Neural crest cell (in vitro differentiated cells): ENCODE measurements at places on chromosomes 6 and 20.
A peak's percentile ranks its signal among the peaks of the same experiment; 100 is the strongest.

GRCh38 chr6:3894590-3895311, 45.6 kb downstream of the FAM50B start:
- H3K36me3 ChIP-seq, result no peaks in the 10 kb centered on the region
- H3K27me3 ChIP-seq, result no peaks in the 10 kb centered on the region
- no peak for DNase-seq
- no peak overlapping the region for H3K27ac ChIP-seq
- H3K4me1 ChIP-seq, result no peaks in the 10 kb centered on the region

- no peaks in the 10 kb centered on the region for H3K4me1 ChIP-seq
- no peak overlapping the region for H3K27ac ChIP-seq
- no peaks in the 10 kb centered on the region for H3K36me3 ChIP-seq
- no peak overlapping the region for H3K4me3 ChIP-seq
These were observed 53.2 kb downstream of the VSTM2L start for GRCh38 chr20:37956107-37956585.

GRCh38 chr20:19890445-19891051, 126.6 kb upstream of the NAA20 start:
- H3K27me3 ChIP-seq, result no peaks in the 10 kb centered on the region
- peaks cover 30% of the 10 kb centered on the region for H3K4me1 ChIP-seq
- no peak for DNase-seq
- no peak overlapping the region for H3K27ac ChIP-seq
- H3K36me3 ChIP-seq, result peaks cover 7% of the 10 kb centered on the region

- no peaks in the 10 kb centered on the region for H3K4me1 ChIP-seq
- no peaks in the 10 kb centered on the region for H3K36me3 ChIP-seq
- no peak overlapping the region for H3K27ac ChIP-seq
These were observed 17.9 kb upstream of the SIRPB1 start for GRCh38 chr20:1637755-1638154.

GRCh38 chr20:64210656-64211369, 44.7 kb upstream of the PCMTD2 start:
- H3K27ac ChIP-seq, result peak overlapping the region; percentile 90
- no peak for DNase-seq
- H3K36me3 ChIP-seq, result no peaks in the 10 kb centered on the region
- H3K27me3 ChIP-seq, result no peaks in the 10 kb centered on the region
- peaks cover 33% of the 10 kb centered on the region for H3K4me1 ChIP-seq

DNA sequence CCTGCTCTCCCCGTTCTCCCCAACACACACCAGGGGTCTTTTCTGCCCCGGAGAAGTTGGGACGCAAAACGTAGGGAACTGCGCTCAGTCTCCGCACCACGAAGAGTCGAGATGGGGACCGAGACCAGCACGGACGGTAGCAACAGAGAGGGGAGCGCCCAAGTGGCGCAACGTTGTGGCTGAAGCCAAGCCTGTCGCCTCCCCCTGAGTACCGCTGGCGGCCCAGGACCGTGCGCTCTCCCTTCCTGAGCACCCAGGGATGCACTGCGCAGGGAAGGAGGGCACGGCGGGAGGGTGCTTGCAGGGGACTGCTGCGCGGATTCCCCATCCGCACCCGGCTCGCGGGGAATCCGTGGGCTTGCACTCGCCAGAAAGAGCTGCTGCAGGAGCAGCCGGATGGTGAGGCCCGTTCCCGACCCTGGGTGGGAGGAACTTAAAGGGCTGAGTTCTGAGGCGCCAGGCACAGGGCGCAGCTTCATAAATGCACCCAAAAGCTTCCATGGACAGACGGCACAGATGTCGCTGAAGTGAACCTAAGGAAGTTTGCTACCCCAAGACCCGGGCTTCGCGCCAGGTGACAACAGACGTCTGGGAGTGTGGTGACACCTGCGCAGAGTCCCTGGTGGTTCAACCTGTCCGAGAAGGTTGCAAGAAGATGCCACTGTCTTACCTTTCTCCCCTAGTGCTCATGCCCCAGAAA, 178.7 kb downstream of the TBXT start:
- H3K4me1 ChIP-seq, result peaks cover 23% of the 10 kb centered on the region
- H3K36me3 ChIP-seq, result no peaks in the 10 kb centered on the region
- H3K4me3 ChIP-seq, result peak overlapping the region; percentile 91
- no peak overlapping the region for H3K27ac ChIP-seq
- no peak for DNase-seq

DNA sequence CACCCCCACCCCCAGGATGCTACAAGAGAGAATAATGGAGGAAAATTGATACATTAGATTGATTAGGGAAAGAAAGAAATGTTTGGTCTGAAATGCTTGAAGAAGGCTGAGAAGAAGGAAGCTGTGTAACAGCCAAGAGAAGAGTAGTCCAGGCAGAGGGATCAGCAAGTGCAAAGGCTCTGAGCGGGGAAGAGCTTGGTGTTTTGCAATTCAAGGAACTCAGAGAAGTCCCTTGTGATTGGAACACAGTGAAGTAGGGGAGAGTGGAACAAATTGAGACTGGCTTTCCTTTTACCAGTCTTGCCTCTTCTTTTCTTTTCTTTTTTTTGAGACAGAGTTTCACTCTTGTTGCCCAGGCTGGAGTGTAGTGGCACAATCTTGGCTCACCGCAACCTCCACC, 76.6 kb upstream of the CHD6 start:
- H3K36me3 ChIP-seq, result no peaks in the 10 kb centered on the region
- no peak overlapping the region for H3K27ac ChIP-seq
- no peak for DNase-seq
- H3K4me3 ChIP-seq, result no peak overlapping the region
- H3K4me1 ChIP-seq, result peaks cover 10% of the 10 kb centered on the region

- peaks cover 3% of the 10 kb centered on the region for H3K36me3 ChIP-seq
- H3K4me3 ChIP-seq, result no peak overlapping the region
- peaks cover 9% of the 10 kb centered on the region for H3K27me3 ChIP-seq
- no peak for DNase-seq
These were observed 19.6 kb upstream of the SERPINB1 start for GRCh38 chr6:2861060-2861821.

DNA sequence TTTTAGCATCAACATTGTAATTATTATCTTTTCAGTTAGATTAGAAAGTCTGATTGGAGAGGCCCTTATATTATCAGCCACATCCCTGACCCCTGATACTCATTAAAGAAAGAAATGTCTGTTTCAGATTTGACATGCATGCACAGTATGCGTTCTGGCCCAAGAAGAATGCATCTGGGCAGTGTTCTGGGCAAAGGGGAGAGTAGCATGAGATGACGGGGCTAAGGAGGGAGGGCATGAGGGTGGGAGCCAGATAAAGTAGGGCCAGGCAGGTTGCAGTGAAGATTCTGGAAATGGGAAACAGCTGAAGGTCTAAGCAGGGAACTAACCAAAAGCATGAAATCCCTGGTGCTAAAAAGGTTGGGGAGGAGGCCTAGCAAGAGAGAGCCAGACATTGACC, 7.3 kb downstream of the SAYSD1 start:
- no peak for DNase-seq
- peaks cover 25% of the 10 kb centered on the region for H3K36me3 ChIP-seq
- H3K4me3 ChIP-seq, result no peak overlapping the region
- no peaks in the 10 kb centered on the region for H3K27me3 ChIP-seq

GRCh38 chr6:113528111-113528510, 329.0 kb upstream of the MARCKS start:
- H3K36me3 ChIP-seq, result peaks cover 6% of the 10 kb centered on the region
- peaks cover 13% of the 10 kb centered on the region for H3K4me1 ChIP-seq
- no peak overlapping the region for H3K27ac ChIP-seq
- H3K4me3 ChIP-seq, result no peak overlapping the region
- H3K27me3 ChIP-seq, result no peaks in the 10 kb centered on the region
- DNase-seq, result no peak

- no peak overlapping the region for H3K27ac ChIP-seq
- H3K27me3 ChIP-seq, result no peaks in the 10 kb centered on the region
- H3K4me3 ChIP-seq, result no peak overlapping the region
- no peak for DNase-seq
- H3K4me1 ChIP-seq, result peaks cover 14% of the 10 kb centered on the region
These were observed 39.1 kb downstream of the KCNQ2 start for GRCh38 chr20:63433351-63433750.

DNA sequence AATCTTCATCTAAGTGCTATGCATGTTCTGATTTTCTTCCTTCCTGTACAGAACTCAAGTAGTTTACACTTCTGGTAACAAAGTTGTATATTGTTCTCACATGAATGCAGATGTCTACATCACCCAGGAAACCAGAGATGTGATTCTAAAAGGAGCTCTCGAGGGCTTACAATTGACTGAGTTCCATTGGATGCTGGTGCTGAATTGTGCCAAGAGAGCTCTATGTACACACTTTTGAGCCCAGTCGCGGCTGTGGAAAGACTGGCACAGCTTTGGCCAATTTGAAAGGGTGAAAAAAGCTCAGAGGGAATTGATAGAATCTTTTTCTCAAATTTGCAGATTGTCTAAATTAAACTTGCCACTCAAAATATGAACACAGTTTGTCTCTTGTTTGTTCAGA, 340.7 kb downstream of the LMBRD1 start:
- DNase-seq, result no peak
- H3K4me1 ChIP-seq, result peaks cover 10% of the 10 kb centered on the region
- H3K27ac ChIP-seq, result peak overlapping the region; percentile 59
- H3K36me3 ChIP-seq, result no peaks in the 10 kb centered on the region
- no peak overlapping the region for H3K4me3 ChIP-seq

DNA sequence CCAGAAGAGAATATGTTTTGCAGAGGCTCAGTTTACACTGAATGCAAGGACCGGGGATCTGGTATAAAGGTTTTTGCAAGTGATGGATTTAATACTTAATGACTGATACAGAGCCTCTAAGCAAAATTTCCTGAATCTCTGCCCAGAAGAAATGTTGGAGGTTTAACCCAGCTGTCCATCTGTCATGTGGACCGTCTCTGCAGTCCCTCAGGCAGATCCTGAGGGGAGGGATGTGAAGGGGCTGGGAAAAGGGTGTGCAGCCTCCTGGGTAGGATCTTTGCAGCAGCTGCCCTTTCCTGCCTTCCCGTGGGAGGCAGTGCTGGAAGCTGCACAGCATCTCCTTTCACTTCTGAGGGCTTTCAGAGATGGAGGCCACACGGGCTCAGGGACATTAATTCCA, 207.0 kb downstream of the SLC24A3 start:
- no peak for DNase-seq
- H3K27me3 ChIP-seq, result peaks cover 4% of the 10 kb centered on the region
- no peak overlapping the region for H3K27ac ChIP-seq
- no peaks in the 10 kb centered on the region for H3K36me3 ChIP-seq
- no peaks in the 10 kb centered on the region for H3K4me1 ChIP-seq

GRCh38 chr6:40545954-40546353, 41.2 kb downstream of the LRFN2 start:
- no peak overlapping the region for H3K4me3 ChIP-seq
- H3K36me3 ChIP-seq, result no peaks in the 10 kb centered on the region
- peak; percentile 31 for DNase-seq
- H3K27ac ChIP-seq, result no peak overlapping the region

DNA sequence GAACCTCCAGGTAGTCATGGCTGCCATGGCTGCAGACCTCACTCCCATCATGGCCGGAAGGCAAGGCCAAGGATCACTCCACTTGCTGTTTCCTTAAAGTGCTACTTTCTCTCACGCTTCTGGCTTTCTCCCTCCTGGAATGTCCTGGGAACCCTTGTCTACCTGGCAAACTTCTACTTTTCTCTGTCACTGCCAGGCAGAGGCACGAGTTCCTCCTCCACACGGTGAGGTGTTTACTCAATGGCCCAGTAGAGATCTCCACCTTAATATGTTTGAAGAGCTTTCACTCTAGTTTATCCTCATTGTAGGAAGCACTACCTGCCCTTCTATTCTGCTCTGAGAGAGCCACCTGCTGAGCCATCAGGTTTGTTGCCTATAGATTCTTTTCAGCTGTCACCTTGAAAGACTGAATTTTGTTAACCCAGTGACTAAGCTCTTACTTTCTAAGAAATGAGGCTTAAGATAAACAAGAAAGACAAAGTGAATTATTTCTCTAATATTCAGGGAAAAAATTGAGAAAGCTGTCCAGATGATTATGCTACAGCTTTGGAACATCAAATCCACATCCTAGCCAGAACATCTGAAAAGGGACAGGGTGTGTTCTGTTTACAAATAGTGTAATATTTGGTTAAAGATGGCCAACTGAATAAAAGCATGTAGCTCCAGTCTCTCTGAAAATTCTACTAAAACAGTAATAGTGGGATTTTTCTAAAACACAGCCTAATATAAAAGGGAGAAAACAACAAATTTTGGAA, 54.9 kb downstream of the PLAGL1 start:
- peaks cover 3% of the 10 kb centered on the region for H3K36me3 ChIP-seq
- peaks cover 10% of the 10 kb centered on the region for H3K4me1 ChIP-seq
- DNase-seq, result no peak
- no peak overlapping the region for H3K4me3 ChIP-seq

DNA sequence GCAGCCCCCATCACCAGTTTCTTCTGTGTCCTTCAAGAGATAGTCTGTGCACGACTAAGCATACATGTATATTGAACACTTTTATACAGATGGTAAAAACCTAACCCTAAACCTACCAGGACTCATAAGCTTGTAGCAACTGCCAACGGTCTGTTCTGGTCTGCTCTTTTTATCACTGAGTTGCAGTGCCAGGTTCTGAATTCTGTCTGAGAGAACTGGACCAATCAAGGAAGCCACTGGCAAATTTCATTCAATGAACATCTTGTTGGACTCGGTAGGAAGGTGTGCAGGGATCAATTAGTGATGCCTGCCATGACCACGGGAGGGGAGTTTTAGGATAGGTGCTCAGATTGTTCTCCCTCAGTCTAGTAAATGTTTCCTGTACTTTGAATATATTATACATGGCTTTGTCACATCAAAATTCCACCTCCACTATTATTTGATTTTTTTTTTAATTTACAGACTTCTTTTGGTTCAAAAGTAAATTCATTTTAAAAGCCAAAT, 146.8 kb downstream of the EYA2 start:
- DNase-seq, result no peak
- no peaks in the 10 kb centered on the region for H3K27me3 ChIP-seq
- no peak overlapping the region for H3K27ac ChIP-seq
- H3K4me1 ChIP-seq, result no peaks in the 10 kb centered on the region

DNA sequence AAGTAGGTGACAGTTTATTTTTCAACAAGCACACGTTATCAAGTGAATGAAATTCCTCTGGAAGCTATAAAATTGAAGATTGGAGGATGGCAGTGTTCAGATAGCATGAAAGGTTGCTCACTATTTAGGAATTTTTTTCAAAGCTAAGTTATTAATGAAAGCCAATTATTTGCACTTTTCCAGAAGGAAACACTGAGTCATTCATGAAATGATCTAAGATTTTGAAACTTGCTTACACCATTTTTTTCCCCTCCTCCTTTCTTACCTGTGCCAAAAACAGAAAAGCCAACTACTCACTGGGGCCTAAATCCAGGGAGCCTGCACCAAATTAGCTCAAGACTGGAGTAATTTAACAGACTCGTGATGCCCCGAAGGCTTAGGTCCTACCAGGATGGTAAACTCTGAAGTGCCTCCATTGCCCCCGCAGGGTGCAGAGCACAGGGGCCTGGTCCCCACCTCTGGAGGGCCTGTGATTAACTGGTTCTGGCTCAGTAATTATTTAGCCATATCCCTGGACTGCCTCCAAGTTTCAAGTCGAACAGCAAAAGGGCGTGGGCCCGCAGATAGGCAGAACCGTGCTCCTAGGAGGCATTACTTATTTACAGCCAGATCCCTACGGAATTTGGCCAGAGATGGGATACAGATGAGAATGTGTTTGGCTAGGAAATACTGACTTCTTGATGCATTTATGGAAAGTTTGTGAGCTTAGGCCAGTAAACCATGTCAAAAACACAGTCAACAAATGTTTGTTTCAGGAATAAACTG, 28.0 kb upstream of the ZNF217 start:
- H3K4me1 ChIP-seq, result peaks cover 33% of the 10 kb centered on the region
- H3K27me3 ChIP-seq, result no peaks in the 10 kb centered on the region
- DNase-seq, result no peak
- H3K27ac ChIP-seq, result no peak overlapping the region
- no peak overlapping the region for H3K4me3 ChIP-seq
- no peaks in the 10 kb centered on the region for H3K36me3 ChIP-seq

GRCh38 chr6:41502917-41503671, 43.1 kb upstream of the FOXP4 start:
- H3K4me1 ChIP-seq, result peaks cover 53% of the 10 kb centered on the region
- peak overlapping the region; percentile 70 for H3K27ac ChIP-seq
- DNase-seq, result no peak
- peaks cover 59% of the 10 kb centered on the region for H3K27me3 ChIP-seq
